Activated T-helper 1 cell treated with Interleukin-2 at 50 U/mL for 16 hours (primary cell): ENCODE measurements at places on chromosomes 2 and 18.

- no peak for DNase-seq
These were observed 616 bp upstream of the SP5 start for GRCh38 chr2:170714381-170715061.

- no peak for DNase-seq
These were observed 67.4 kb downstream of the BOLA3 start for GRCh38 chr2:74080346-74080745.

GRCh38 chr18:13136904-13137669, 81.5 kb upstream of the LDLRAD4 start:
- peak; percentile 17 for DNase-seq

GRCh38 chr2:1778566-1778965, 34.3 kb upstream of the PXDN start:
- no peak for DNase-seq

- DNase-seq = no peak
These were observed 964 bp upstream of the ST3GAL5 start for GRCh38 chr2:85889627-85890281.

DNA sequence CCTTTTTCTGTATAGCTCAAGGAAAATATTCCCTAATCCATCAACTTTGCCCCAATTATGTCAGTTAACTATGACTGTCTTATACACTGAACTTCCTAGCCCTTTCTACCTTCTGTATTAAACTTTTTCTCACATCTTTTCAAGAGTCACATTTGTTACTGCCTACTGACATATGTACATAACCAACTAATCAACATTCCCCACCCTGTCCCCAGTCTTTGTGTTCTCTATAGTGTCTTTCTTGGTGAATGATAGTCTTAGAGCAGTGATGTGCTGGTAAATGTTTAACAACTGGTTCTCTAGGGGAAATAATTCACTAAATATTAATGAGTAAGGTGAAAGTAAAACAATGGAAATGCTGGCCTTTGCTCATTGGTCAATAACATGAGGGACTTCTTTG, 61.6 kb upstream of the PIK3C3 start:
- DNase-seq = no peak

DNA sequence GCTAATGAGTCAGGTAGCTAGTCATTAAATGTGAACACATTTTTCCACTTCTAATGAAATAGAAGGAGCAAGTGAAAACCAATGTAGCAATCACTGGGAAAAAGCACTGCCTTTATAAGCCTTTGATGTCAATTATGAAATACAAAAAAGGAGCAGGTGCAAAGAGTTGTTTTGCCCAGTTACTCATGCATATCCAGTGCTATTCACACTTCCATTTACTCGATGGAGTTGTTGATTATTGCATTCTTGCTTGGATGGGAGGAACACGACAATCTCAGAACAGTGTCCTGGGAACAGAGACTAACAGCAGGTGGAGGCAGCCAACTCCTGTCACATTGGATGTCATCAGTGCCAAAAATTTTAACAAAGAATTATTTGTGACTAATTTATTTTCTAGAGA, 372.5 kb downstream of the CBLN2 start:
- no peak for DNase-seq

GRCh38 chr2:121485039-121485438, 45.6 kb upstream of the RNU4ATAC start:
- no peak for DNase-seq

GRCh38 chr2:64586883-64587481, 62.9 kb downstream of the AFTPH start:
- no peak for DNase-seq

DNA sequence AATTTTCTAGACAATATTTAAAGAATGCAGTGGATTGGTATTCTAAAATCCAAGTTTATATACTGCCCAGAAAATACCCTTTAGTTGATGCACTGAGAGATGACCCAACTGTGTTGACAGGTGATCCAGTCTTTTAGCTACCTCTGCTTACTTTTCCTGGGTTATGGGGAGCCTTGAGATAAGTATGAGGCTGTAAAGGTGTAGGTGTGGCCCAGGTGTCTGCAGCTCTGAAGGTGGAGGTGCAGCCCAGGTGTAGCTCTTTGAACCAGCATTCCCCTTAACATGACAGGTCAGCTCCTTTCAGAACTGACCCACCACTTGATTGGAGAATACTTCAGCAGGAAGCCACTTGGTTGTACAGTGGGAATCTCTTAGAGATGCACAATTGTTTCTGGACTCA, 62.3 kb upstream of the ACSL3 start:
- no peak for DNase-seq

DNA sequence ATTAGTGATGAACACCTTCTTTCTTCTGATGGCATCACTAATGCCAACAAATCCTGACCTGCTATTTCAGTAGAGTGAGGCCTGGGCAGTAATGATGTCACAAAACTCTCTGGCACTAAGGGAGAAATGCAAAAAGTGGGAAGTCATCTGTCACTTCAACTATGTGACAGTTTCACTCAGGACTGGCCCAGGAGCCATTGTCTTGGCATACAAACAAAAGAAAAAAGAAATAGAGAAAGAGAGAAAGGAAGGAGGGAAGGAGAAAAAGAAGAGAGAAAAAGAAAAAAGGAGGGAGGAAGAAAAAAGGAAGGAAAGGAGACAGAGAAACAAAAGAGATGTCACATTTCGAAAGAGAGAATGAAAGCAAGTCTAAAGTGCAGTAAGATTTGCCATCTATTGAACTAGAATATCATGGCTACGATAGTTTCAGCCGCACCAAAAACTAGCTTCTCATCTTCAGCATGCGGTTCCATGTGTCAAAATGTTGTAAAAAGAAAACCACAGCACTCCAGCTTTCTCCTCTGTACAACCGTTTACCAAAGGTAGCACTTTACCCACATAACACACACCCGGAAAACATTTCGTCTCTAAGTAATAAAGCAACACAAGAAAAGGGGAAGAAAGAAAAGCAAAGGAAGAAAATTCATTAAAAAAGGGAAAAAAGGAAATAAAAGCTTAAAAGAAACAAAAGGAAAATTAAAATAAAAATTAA, 50.1 kb downstream of the CD226 start:
- DNase-seq = no peak

- no peak for DNase-seq
These were observed 172.9 kb downstream of the WDR7 start for GRCh38 chr18:56823986-56824565.

DNA sequence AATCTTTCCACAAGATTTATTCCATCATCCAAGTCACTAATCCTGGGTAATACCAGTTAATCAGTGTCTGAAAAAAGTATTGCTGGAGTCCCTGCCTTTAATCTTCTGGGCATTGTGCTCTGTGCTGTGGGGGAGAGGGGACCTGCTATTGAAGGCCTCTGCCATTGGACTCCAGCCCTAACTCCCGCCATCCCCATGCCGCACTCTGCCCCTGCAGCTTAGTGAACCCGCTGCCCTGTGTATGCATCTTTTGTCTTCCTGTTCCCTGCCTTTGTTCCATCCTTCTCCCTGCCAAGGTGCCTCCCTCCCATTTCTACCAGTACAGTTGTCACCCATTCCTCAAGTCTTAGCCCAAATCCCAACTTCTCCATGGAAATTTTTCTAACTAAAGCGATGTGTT, 113.8 kb upstream of the EPAS1 start:
- DNase-seq = no peak

DNA sequence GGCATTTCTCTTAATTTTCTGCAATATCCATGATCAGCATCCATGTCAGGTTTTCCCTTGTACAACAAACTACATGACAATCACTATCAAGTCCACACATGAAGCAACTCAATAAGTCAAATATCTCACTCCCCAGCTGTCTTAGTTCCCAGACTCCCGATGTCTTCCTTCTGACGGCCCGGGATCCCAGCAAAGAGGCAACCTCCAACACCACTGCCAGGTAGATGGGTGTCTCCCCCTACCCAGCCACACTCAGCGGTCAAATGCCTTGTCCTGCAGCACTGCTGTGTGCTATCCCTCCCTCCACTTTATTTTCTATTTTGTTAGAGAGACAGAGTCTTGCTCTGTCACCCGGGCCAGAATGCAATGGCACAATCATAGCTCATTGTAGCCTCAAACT, 23.3 kb downstream of the TRABD2A start:
- DNase-seq = no peak

DNA sequence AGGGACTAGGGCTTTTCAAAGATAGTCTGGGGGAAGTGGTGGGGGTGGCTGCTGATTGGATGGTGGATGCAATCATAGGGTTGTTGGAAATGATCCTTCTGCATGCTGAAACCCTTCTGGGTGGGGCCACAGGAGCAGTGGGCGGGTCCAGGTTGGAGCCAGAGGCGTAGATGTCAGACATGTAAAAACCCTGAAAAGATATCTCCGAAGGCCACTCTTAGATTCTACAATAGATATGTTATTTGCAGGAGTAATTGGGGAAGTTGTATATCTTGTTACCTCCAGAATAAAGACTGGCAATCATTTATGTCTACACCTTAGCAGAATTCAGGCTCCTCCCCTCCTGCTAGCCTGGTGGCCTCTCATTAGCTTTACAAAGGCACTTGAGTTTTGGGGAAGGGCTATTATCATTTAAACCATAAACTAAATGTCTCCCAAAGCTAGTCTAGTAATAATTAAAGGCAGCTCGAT, 8.2 kb upstream of the FAM98A start:
- DNase-seq = no peak

DNA sequence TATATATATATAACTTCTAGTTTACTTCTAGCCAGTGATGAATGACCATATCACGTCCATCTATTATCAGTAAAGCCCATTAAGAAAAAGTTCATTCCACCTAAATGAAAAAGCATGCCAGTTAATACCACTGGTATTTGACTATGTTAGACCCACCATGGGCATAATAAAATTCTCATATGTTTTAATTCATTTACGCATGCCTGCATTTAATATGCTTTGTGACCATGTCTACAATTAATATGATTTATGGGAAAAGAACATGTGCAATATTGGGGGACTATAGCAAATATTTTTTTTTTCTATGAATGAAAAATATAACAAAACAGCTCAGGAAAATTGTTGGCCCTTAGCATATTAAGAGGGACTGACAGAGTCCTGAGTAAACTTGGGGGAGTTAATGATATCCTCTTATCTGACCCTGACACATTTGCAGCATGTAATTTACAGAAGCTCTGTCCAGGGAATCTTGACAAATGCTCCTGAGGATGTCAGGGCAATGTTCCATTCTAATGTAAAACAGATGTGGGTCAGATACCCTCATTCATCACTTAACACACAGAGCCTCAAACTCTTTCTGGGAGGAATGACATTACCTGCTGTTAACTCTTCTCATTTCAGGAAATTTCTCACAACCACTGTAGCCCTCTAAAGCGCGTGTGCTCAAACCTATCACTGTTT, 90.6 kb downstream of the PAX3 start:
- no peak for DNase-seq

GRCh38 chr18:62963507-62963906, 248.2 kb downstream of the PHLPP1 start:
- no peak for DNase-seq

DNA sequence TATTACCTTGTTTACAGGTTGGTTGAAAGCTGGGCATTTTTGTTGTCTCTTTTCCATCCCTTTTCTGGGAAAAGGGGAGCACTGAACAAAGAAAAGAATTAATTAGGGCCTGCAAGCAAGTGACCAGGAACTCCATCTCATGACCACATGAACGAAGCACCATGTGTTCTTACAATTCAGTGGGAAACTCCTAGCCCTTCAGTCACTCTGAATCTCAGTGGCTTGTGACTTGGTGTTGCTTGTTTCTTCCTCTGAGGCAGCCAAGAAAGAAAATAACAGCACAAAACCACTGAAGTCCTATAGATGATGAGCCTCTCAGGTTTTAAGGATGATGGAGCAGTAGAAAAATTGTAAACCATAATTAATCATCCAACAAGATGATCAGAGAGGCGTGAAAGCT, 129.1 kb upstream of the CAB39 start:
- no peak for DNase-seq

DNA sequence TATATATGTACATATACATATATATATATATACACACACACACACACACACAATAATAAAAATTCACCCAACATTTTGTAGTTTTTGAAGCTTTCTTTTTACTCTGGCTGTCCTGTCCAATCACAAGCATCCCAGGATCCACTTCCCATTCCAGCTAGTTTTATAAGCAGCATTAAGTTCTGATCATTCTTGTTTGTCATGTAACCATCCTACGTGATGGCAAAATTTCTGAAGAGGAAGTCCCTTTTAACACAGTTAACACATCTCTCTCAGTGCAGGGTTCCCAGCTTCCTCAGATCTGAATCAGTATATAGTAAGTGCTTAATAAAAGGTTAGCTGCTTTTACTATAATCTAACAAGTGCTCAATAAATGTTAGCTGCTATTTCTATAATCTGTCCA, 26.4 kb downstream of the MYOM1 start:
- DNase-seq = no peak

- no peak for DNase-seq
These were observed 28.7 kb downstream of the MTERF4 start for GRCh38 chr2:241073166-241074064.

DNA sequence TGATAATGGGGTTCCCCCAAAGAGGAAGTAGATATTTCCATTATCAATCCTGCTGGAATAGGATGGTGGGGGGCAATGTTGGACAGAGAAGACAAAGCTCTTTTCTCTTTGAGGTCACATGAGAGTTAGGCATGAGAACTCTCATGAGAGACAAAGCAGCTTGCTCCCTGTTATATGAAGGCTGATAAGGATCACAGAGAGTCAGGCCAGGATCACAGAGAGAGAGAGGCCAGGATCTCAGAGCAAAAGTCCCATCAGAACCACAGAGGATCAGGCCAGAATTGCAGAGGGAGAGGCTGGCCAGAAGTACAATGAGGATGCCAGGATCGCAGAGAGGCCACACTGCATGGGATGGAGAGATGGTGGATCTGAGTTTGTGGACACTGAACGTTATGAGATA, 457.1 kb downstream of the LPIN1 start:
- DNase-seq = no peak

GRCh38 chr2:82259551-82259950, 1955.0 kb upstream of the LRRTM1 start:
- DNase-seq = no peak

DNA sequence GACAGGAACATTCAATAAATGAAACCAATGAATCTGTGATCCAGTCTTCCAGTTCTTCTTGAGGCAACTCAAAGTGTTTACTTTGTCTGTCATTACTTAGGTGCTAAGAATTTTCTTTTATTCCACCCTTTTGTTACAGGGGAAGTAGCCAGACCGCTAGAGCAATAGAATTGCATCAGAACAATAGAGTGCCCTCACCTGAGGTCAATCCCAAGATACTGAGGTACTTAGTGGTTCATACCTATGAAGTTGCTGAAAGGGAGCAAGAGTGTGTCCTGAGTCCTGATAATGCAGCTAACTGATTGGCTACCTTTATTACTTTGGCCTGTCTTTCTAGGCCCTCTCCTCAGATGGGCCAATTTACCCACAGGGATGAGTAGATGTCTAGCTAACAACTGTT, 359.4 kb upstream of the KCNH7 start:
- no peak for DNase-seq

DNA sequence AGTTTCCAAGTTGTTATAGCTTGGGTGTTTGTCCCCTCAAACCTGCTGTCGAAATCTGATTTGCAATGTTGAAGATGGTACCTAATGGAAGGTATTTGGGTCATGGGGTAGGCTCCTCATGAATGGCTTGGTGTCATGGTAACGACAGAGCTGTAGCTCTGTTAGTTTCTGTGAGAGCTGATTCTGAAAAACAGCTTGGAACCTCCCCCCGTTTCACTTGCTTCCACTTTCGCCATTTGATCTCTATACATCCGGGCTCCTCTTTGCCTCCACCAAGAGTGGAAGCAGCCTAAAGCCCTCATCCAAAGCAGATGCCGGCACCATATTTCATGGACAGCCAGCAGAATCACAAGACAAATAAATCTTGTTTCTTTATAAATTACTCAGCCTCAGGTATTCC, 1035.1 kb upstream of the SLC39A10 start:
- DNase-seq = no peak
